ENCODE measurements at places on chromosomes 3 and 15. TPM values are rescaled to one million over a fixed set of nuclear protein-coding genes. Genes with fewer than 3 reads are reported as not detected.
A peak's percentile ranks its signal among the peaks of the same experiment; 100 is the strongest.

GRCh38 chr15:39874890-39875549 is 45.0 kb downstream of the GPR176 start:
- DNase-seq, result peak; percentile 49

DNA sequence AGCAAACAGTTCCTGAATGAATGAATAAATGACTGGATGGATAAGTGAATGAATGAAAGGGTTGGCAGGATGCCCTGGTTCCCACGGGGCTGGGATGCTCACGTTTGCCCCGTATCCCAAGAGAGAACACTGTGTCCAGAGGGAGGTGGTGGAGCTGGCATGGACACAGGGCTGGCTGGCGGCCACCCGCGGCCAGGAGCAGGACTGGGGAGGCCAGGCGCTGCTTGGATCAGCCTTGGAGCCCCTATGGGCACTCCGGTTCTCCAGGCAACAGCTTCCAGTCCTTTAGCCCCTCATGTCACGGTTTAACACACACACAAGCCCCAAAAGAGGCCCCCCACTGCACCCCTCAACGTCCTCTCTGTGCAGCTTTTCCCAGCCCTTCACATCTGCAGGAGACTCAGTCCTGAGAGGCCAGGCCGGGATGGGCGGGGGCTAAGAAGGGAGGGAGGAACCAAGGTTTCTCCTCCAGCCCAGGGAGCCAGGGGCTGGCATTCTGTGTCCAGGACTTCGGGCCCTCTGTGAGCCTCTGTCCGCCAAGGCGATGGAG is 86.0 kb upstream of the ALDH1L1 start:
- DNase-seq, result no peak

GRCh38 chr3:150308481-150309256 is 99.4 kb upstream of the TSC22D2 start:
- DNase-seq, result no peak

DNA sequence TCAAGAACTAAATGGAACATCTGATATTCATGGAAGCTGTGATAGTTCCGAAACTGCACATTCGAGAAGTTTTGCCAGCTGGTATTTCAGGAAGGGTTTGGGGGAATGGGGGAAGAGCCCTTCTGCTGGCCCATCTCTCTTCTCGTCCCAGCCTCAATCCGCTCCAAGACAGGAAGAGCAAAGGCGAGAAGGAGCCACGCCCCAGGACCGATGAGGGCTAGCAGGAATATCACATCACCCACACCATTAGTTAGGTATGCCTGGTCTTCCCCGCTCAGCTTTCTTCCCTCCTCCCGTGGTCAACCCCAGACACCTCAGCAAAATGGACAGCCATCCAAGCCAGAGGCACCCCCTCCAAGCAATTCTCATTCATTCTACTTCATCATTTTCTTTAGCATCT is 14.9 kb upstream of the PCSK6 start:
- DNase-seq, result no peak

- DNase-seq, result peak; percentile 21
Measured at GRCh38 chr15:51629612-51630011, 7.0 kb upstream of the DMXL2 start.

DNA sequence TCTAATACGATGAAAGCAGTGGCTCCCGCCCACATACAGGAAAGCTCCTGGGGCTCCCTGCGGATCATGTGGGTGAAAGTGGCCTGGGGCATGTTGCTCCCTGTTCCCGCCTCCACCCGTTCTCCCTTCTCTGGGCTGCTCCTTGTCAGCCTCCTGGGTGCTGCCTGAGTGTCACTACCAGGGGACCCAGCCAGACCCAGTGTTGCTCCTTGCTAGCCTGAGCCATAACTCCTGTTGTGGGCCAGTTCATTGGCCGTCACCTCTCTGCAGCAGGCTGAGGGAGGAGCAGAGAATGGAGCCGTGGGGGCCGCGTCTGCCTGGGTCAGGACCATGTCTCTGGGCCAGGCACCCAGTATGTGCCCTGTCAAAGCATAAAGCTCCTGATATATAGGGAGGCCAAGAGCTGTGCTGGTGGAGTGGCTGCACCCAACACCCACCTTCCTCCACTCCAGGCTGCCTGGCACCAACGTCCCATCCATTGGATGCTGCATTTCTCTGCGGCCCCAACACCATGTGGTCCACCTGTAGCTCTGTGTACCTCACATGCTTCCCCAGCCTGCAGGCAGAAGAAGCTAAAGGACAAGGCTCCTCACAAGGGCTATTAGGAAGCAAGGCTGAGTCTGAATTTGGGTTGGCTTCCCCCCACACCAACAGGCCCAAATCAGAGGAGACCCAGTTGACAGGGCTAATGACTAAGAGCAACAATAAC is 40.5 kb downstream of the KLF13 start:
- no peak for DNase-seq

- DNase-seq, result no peak
Measured at GRCh38 chr3:5140839-5141238, 18.7 kb downstream of the ARL8B start.

DNA sequence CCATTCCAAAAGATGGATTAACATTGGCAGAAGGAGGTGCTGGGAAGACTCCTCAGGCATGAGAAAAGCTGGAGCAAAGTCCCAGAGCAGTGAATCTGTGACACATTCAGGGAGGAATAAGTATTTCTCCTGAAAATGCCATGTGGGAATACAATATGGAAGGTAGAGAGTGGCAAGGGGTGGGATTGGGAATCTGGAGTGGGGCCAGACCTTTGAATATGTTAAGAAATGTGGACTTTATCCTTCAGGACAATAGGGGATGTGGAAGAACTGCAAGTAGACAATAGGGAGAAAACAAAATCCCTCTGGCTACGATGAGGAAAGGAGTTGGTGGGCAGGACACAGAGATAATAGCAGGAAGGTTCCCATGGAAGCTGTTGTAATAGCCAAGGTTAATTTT is 305.6 kb upstream of the TGFBR2 start:
- DNase-seq, result no peak

DNA sequence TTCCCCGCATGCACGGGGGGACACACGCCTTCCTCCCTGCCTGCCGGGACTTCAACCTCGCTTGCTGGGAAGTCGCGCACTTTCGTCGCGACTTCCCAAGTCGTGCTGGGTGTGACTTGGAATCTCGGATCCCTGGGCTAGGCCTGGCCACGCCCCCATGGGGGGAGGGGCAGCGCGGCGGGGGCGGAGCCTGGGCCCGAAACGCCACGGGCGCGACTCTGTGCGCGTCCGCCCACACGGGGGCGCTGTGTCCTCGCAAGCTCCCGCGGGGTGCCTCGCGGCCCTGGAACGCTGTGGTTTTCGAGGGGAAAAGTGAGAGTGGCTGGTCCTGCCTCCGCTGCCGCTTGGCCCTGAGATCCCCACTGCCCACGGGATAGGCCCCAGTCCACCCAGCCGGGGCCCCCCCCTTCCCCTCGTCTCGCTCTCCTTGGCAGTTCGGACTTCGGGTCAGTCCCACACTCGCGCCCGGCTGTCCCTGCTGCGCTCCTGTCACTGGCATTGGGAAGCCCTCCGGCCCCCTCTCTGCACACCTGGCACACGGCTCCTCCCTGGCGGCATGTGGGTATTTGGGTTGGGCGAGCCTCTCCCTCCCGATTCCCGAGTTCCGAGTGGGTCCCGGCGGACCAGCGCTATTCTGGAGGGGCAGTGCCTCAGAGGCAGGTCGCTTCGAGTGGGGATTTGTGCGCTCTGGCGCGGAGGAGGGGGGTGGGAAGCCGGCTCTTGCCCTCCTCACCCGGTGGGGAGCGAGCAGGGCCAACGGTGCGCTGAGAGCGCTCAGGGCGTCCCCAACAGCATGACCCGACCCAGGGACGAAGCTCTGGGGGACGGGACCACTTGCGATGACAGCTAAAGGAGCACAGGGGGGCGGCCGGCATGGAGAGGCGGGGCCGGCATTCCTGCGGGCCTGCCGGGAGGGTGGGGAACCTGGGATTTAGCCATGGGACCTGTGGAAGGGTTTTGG is 23.6 kb downstream of the SEC61A1 start:
- peak; percentile 77 for DNase-seq

GRCh38 chr3:50525191-50525910 is 21.9 kb upstream of the CACNA2D2 start:
- no peak for DNase-seq

DNA sequence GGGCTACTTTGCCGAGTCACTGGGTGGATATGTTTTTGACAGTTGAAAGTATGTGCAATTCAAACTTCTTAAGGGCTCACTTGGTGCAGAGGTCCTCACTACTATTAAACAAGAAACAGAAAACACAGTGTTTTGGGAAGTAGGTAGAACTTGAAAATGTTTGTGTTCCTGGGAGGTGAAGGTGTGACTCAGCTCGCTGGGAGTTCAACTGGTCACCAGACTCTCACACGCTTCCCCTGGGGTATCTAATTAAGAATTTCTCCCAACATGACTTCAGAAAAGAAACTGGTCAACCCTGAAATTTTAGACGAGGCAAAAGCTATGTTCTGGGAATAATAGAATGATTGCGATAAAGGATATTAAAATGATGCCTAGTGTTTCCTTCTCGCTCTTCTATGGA is 1039.8 kb upstream of the SEMA6D start:
- no peak for DNase-seq

GRCh38 chr3:55636300-55637195 is 149.4 kb upstream of the WNT5A start:
- DNase-seq, result no peak

GRCh38 chr15:69472046-69472445 is 19.4 kb downstream of the RPLP1 start:
- DNase-seq, result no peak

- no peak for DNase-seq
Measured at GRCh38 chr3:105436687-105437086, 70.0 kb downstream of the ALCAM start.

GRCh38 chr3:59573911-59574310 is 524.1 kb upstream of the CFAP20DC start:
- DNase-seq, result peak; percentile 64

The TRIM42 gene
- total RNA-seq, result not detected

The CCR8 gene
- total RNA-seq, result not detected

The CSK gene
- total RNA-seq, result 29.2 TPM

The GPR171 gene
- not detected for total RNA-seq

The COL8A1 gene
- 2.7 TPM for total RNA-seq

Measured in bronchial epithelial cell (primary cell).